Activated T-helper 1 cell treated with anti-CD3 and anti-CD28 coated beads, Interleukin-12 subunit alpha, Interleukin-12 subunit beta, Interleukin-2, Interleukin-4 antibody, amounts not matched to agents 30 ng/mL and 10 ng/mL and 1 ng/mL, durations not matched to agents 14 hours and 24 hours and 36 hours (primary cell): ENCODE measurements at places on chromosomes 16 and 17.

GRCh38 chr16:8798535-8799157 lies 1.0 kb downstream of the PMM2 start:
- no peak for DNase-seq
- no peaks in the 10 kb centered on the region for H3K27me3 ChIP-seq
- peaks cover 42% of the 10 kb centered on the region for H3K4me1 ChIP-seq

GRCh38 chr16:87694441-87695125 lies 71.2 kb downstream of the KLHDC4 start:
- H3K27ac ChIP-seq = no peak overlapping the region
- no peaks in the 10 kb centered on the region for H3K27me3 ChIP-seq
- peaks cover 11% of the 10 kb centered on the region for H3K4me1 ChIP-seq
- H3K36me3 ChIP-seq = peaks cover 6% of the 10 kb centered on the region
- no peak for DNase-seq

- no peak overlapping the region for H3K4me3 ChIP-seq
- peaks cover 7% of the 10 kb centered on the region for H3K4me1 ChIP-seq
- DNase-seq = no peak
- no peaks in the 10 kb centered on the region for H3K36me3 ChIP-seq
- peaks cover 43% of the 10 kb centered on the region for H3K27me3 ChIP-seq
- H3K27ac ChIP-seq = no peak overlapping the region
Observed at GRCh38 chr17:27797390-27798091, 2.8 kb downstream of the NOS2 start.

DNA sequence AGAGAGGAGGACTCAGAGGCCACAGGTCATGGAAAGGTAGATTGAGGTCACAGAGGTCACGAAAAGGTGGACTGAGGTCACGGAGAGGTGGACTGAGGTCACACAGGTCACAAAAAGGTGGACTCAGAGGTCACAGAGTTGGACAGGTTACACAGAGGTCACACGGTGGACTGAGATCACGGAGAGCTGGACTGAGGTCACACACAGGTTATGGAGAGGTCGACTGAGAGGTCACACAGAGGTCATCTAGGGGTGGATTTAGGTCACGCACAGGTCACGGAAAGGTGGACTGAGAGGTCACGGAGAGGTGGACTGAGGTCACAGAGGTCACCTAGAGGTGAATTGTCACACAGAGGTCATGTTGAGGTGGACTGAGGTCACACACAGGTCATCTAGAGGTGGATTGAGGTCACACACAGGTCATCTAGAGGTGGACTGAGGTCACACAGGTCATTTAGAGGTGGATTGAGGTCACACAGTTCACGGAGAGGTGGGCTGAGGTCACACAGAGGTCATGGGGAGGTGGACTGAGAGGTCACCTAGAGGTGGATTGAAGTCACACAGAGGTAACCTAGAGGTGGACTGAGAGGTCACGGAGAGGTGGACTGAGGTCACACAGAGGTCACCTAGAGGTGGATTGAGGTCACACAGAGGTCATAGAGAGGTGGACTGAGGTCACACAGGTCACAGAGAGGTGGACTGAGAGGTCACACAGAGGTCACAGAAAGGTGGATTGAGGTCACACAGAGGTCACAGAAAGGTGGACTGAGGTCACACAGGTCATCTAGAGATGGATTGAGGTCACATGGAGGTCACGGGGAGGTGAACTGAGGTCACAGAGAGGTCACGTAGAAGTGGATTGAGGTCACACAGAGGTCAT lies 26.7 kb upstream of the JPT2 start:
- H3K4me1 ChIP-seq = peaks cover 12% of the 10 kb centered on the region
- H3K4me3 ChIP-seq = no peak overlapping the region

- H3K27me3 ChIP-seq = peaks cover 46% of the 10 kb centered on the region
- no peak overlapping the region for H3K27ac ChIP-seq
- peak overlapping the region; percentile 63 for H3K4me3 ChIP-seq
Observed at GRCh38 chr16:80931801-80932707, 74.6 kb downstream of the CMC2 start.
